ENCODE measurements at places on chromosomes 7 and 10. TPM values are rescaled to one million over a fixed set of nuclear protein-coding genes. Genes with fewer than 3 reads are reported as not detected.

DNA sequence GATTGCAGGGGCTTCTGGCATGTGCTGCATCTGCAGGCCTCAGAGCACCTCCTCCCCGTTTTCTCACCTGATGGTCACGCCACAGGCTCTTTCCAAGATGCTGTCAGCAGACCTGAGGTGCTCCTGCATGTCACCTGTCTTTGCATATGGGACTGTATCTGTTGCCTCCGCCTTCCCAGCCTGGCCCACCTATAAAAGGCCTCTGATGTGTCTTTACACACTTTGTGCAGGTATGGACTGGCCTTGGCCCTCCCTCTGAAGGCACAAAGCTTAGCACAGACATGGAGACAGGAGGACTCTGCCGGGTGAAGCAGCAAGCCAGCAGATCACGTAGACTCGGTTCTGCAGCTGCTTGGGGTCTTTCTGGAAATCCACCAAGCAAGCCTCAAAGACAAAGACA is 220.9 kb upstream of the PPP2R2D start:
- DNase-seq: no peak

DNA sequence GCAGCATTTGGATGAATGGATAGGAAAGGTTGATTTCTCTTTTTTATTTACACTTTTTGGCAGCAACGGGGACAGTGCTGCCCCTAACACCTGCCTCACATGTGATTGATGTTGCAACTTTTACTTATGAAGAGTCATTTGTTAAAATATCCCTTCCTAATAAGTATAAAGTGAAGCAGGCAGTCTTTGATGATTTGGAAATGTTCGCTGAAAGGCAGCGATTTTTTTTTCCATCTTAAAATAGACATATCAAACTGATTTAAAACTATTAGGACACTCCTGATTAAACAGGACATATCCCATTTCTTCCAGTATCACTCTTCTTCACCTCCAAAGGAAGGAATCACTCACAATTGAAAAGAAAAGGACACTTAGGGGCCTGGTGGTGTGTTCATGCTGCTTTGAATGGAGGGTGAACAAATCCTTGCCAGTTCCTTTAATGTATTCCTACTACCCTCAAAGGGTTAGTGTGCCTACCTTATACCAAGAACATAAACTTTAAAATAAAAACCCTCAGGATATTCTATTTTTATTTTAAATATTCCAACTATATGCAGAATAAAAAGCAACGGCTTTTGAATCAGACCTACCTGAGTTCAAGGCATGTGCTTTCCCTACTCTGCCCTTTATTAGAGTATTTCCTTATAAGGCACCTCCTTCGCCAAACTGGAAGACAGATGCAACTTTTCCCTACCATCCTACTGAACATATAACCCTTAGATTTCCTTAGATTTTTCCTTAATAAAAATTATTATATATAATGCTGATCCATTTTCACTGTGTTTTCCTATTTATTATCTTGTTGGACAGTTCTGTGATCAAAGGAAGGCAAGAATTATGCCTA is 1.1 kb downstream of the ADK start:
- DNase-seq: no peak

DNA sequence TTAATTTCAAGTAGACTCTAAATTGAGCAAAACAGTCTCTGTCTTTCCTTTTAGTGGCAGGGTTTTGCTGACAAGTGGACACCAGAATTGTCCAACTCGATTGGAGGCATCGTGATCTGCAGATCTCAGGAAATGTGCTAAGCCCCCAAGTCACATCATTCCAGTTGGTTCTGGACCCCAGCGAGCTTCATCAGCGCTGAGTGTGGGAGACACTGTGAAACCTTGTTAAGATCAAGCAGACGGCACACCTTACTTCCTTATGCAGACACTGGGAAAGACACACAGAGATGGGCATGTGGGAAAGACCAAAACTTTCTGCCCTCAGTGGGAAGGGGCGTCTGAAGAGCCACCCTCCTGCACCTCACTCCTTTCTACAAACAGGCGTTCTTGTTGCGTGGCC is 440.8 kb downstream of the GLRX3 start:
- DNase-seq: no peak

GRCh38 chr7:142739923-142740492 is 9.3 kb upstream of the PRSS1 start:
- DNase-seq: no peak

- peak; percentile 35 for DNase-seq
Measured at GRCh38 chr10:85548034-85548433, 818.6 kb downstream of the GRID1 start.

- DNase-seq: no peak
Measured at GRCh38 chr7:116535416-116535815, 10.6 kb downstream of the CAV1 start.

DNA sequence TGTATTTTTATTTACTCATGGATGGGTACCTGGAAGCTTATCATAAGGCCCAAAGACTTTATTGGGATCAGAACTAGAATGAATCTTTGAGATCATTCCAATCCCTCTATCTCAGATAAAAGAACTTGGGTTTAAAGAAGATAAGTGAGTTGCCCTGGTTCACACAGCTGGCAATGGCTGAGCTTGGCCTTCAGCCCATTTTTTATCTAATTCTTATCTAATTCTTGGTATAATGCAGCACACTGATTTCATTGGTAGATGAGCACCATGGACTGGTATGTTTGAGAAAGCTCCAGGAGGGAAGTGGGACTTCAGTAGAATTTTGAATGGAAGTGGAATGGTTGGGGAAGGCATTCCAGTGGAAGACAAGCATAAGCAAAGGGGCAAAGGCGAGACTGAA is 558.9 kb downstream of the REEP3 start:
- no peak for DNase-seq

GRCh38 chr10:25896421-25896820 is 37.6 kb upstream of the MYO3A start:
- DNase-seq: no peak

DNA sequence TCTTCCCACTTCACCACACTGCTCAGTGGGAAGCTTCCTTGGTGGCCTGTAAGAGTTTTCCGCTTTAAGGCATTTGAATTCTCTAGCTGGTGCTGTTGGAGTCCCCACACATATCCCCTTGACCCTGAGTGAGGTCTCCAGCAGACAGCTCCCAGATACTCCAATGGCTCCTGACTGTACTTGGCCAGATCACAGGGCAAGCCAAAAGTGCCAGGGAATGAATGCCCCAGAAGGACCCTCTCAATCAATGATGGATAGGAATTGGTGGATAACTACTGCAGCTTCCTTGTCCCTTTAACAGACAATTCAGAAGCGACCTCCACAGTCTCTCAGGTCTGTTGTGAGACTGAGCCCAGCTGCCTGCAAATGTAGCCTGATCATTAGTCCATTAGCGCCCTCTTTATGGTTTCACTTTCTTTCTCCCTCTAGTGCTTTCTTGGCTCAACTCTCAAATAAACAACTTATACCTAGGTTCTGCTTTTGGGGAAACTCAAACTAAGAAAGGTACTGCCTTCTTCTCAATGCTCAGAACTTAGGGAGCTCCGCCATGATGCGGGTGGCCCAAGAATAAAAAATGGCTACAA is 283.0 kb downstream of the TCF7L2 start:
- DNase-seq: peak; percentile 20

DNA sequence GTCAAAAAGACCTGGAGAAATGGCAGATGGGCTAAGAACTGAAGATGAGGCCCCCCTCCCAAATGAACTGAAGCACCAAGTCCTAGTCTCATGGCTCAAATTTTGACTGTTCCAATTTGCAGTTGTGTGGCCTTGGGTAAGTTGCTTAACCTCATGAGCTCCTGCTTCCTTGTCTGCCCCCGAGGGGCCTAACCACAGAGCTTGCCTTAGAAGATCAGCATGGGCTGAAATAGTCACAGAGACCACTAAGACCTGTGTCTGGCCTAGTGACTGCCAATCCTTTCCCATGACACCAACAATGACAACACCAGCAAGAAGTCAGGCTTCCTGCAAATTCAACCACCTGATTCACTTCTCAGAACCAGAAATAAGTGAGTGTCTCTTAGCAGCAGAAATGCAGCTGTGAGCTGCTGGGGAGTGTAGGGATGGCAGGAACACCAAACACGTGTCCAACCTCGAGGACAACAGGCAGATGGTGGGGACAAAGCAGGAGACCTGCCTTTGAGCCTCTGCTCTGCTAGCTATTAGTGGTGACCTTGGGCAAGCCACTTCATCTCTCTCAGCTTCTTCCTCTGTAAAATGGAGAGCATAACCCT is 23.7 kb downstream of the CRHR2 start:
- DNase-seq: no peak

DNA sequence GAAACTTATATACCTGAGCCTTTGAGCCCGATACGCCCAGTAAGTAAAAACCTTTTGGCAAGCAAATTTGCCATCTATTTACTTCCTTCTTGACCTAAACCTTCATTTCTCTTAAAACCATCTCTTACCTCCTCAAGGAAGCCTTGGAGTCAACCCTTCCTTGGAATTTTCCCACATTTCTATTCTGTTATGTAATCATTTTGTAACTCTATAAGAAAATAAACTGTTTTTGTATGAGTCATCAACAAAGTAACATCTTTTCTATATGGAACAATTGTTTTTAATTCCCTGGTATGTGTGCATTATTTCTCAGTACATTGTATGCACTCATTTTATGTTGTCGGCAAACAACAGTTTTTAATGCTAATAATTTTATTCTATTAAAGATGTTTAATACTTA is 162.0 kb downstream of the TEX36 start:
- DNase-seq: no peak

GRCh38 chr10:74995806-74996205 is 115.7 kb upstream of the SAMD8 start:
- DNase-seq: no peak

DNA sequence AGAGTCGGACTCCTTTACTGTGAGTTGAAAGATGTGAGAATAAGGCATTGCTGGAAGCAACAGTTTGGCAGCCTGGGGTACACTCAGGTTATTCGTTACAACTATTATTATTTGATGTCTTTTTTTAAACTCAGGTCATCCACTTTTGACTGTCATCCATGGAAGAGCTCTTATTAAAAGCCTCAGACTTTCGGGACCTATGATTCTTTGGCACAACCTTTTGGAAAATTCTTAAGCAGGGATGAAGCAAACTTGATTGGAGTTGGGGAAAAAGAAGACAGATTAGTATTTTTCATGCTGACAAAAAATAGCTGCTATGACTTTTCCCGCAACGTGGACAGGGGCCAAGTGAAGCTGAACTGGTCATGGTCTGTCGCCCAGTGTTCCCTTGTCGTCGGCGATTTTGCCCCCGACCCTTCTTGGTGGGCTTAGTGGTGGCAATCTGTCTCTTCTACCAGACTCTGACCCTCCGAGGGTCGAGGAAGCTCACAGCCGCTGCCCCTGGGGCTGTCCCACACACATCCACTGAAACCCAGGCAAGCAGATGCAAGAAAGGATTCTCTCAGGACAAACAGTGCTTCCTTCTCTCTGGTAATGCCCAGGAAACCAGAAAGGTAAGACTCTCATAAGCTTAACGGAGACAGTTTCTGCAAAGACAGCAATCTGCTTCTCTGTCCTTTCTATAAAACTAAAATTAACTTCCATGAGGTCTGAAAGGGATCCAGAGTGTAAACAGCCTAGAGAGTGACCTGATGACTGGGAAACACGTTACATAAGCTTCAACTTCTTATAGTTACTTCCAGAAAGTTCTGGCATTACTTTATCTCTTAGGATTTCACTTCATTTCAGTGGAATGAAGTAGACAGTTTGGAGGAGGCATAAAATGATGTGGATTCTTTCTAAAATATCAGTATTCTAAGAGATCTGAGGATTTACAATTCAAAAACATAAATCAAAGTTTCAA is 1.0 kb downstream of the CPED1 start:
- DNase-seq: peak; percentile 52

GRCh38 chr10:66639371-66639770 is 286.5 kb upstream of the LRRTM3 start:
- peak; percentile 8 for DNase-seq

- no peak for DNase-seq
Measured at GRCh38 chr10:73890261-73890660, 15.9 kb upstream of the CAMK2G start.

DNA sequence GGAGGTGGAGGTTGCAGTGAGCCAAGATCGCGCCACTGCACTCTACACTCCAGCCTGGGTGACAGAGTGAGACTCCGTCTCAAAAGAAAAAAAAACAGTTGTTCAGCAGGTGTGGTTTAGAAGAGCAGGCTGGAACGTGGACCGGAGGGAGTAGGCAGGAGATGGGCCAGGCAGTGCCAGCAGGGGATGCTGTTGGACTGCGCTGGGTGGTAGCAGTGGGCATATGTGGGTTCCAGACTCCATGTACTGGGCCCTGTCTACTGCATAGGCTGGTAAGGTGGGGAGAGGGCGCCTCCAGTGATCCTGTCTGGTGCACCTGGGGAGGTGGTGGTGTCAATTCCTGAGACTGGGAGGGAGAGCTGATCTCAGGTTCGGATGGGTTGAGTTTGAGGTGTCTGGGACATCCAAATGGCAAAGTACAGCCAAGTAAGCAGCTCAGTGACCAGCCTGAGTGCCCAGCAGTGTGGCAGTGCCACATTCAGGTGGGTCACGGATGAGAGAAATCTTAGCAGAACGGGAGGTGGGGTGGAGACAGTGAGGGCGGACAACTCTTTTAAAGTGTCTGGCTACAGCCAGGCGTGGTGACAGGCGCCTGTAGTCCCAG is 25.9 kb downstream of the SFXN4 start:
- peak; percentile 39 for DNase-seq

DNA sequence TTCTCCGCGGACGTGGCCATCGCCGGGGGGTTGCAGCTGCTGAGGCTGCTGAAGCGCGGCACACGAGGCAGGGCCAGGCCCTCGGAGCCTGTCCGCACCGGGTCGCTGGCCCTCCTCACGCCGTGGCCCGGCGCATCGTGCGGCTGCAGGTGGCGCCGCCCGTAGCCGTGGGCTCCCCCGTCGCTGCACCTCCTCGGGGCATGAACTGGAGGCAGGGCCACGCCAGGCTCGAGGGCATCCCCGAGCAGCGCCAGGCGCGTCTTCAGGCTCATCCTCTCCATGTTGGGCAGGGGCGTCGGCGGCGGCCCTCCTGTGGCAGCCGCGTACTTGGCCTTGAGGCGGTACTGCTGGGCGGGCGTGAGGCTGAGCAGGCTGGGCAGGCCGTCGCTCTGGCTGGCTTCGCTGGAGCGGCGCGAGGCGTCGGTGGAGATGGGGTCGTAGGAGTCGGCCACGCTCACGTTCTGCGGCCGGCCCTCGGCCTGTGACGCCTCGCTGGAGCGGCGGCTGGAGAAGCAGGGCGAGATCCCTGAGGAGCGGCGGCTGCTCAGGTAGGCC is 263.1 kb upstream of the INHBA start:
- no peak for DNase-seq

GRCh38 chr10:4650582-4650981 is 175.4 kb upstream of the AKR1E2 start:
- DNase-seq: no peak

GRCh38 chr7:152313831-152314604 is 121.8 kb downstream of the KMT2C start:
- DNase-seq: peak; percentile 97

GRCh38 chr7:69722843-69723242 is 124.6 kb downstream of the AUTS2 start:
- no peak for DNase-seq

Gene ODAD2
- 0.54 TPM for total RNA-seq

Gene OR9A2
- total RNA-seq: not detected

Gene COBL
- total RNA-seq: not detected

Gene ANLN
- 259 TPM for total RNA-seq

Gene TMEM229A
- total RNA-seq: not detected

Gene TLL2
- total RNA-seq: not detected

Gene SPOCK2
- total RNA-seq: 0.05 TPM

Gene CARD11
- 2.2 TPM for total RNA-seq

Gene BTBD16
- not detected for total RNA-seq

Gene LRRD1
- total RNA-seq: not detected

Gene STN1
- 17.3 TPM for total RNA-seq

Gene ZNF273
- 16.0 TPM for total RNA-seq

Gene SMKR1
- total RNA-seq: 0.37 TPM

Gene CCDC172
- not detected for total RNA-seq

Gene TMEM130
- total RNA-seq: 0.37 TPM

Data from M059J (cell line).